ENCODE measurements at places on chromosomes 2 and 18.

DNA sequence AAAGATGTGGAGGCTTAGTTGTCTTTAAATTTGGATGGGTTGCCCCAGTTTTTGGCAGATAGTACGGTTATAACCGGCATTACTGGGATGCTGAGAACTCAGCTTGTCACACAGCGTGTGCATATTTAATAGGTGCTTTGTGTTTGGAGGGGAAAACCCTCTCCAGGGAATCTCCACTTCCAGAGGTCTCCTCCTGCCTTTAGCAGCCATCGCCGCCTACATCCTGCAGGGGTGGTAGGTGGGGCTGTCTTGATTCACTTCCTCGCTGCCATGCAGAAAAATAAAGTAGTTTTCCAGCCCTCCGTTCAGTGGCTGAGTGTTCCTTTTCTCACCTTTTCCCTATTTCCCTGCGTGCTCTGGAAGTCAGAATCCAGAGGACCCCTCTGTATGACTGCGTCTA lies 76.4 kb downstream of the ITGB1BP1 start:
- DNase-seq: no peak

- no peak for DNase-seq
These were observed 685.4 kb upstream of the NRXN1 start for GRCh38 chr2:51717312-51717711.

DNA sequence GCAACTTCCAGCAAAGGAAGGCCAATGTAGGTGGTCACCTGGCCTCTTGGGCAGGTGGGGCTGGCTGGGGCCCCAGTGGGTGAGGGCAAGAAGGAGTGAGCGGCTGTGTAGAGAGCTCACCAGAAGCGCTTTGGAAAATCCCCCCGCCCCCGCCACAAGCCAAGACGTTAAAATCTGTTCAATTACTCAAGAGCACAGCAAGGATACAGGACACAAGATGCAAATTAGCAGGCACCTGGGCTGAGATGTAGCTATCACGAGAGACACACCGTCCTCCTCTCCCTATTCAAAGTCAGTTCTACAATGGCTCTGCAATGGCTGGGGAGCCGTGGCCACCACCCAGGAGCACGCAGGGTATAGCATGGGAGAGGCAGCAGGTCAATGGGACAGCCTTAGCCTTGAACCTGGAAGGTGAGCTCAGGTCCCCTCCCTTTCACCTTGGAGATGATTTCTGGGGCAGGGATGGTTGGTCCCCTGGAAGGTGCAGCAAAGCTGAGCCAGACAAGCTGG lies 38.5 kb upstream of the GPR17 start:
- no peak for DNase-seq

DNA sequence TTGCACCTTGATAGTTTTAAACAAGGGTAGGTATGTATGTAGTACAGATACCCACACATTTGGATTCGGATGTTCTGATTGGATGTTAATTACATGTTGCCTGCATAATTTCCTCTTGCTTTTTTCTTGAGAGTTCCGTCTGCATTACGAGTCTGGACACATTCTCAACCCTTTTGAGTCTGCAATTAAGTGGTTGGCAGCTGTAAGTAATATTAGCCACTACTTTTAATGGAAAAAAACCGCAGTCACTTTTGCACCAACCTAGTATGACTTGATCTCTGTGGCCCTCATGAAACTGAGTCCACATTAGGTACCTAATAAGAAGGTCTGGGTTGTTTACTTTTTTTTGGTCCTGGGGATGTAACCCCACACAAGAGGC lies 217.3 kb downstream of the VAPA start:
- no peak for DNase-seq

GRCh38 chr2:146598791-146599190 lies 1246.0 kb upstream of the ACVR2A start:
- DNase-seq: no peak

DNA sequence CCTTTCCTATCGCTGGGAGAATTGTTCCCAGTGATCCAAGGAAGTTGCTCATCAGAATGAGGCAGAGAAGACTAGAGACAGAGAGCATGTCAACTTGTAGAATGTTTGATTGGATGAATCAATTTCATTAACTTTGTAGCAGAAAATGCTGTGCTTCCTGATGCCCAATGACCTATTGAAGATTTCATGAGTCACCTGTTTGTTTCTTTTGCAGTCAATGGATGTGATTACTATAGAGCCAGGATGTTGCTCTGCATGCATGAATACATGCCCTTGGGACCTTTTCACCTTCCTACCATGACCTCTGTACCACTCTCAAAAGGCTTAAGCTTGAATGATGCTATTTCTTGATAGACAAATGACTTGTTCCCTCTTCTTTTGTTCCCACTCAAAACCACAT lies 23.3 kb downstream of the SCG2 start:
- DNase-seq: no peak

DNA sequence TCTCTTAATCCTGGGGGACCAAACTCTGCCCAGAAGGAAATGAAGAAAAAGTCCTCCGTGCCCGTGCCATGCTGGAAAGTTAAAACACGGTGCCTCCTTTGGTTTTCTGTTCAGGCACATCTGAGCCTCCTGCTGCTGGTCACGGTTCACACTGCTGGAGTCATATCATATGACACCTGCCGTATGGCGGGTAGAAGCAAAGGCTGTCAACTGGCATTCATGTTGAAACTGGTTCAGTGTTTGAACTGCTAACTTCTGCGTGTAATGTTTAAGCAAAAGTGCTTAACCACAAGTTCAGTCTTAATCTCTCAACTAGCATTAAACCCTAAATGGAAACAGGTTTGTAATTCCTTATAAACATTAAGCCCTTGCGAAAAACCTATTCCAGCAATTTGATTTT lies 3.1 kb downstream of the STK39 start:
- DNase-seq: peak; percentile 48

DNA sequence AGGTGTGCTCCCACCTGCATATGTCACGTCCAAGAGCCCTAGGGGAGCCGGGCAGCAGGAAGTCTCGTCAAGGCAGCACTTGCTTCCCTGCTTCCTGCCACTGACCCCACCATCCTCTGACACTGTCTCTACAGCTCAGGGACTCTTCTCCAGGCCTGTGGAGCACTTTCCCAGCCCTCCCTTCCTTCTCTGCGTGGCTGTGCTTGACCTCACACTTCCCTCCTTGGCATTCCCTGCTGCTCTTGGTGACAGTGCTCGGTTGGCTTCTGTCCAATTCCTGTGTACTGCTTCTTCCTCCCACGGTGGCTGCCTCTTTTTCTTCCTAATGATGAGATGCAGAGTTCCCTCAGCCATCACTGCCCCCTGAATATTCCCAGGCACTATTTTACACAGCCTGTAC lies 2.8 kb downstream of the CIDEA start:
- DNase-seq: no peak

DNA sequence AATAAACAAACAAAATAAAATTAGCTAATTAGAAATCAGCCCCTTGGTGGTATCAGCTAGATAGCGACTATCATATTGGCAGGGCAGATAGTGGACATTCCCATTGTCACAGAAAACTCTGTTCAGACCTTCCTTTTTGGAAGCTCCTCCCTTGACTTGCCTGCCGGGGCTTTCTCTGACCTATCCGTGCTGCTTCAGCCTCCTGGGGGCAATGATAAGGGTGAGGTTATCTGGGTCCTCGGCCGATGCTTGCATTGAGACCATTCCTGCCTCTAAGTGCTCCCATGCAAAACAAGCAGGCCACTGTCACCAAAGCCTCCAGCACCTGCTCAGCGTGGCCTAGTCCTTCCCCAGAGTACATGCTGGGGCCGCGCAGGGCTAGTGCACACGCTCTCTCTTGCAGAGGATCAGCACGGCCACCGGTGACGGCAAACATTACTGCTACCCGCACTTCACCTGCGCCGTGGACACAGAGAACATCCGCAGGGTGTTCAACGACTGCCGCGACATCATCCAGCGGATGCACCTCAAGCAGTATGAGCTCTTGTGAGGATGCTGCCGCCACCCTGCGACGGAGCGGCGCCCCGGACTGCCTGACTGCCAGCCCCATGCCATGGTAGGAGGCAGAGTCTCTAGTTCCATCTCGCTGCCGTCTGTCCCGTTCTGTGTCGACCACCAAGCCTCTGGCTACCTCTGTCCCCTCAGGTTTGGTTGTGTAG lies 27.4 kb downstream of the MPPE1 start:
- DNase-seq: no peak

DNA sequence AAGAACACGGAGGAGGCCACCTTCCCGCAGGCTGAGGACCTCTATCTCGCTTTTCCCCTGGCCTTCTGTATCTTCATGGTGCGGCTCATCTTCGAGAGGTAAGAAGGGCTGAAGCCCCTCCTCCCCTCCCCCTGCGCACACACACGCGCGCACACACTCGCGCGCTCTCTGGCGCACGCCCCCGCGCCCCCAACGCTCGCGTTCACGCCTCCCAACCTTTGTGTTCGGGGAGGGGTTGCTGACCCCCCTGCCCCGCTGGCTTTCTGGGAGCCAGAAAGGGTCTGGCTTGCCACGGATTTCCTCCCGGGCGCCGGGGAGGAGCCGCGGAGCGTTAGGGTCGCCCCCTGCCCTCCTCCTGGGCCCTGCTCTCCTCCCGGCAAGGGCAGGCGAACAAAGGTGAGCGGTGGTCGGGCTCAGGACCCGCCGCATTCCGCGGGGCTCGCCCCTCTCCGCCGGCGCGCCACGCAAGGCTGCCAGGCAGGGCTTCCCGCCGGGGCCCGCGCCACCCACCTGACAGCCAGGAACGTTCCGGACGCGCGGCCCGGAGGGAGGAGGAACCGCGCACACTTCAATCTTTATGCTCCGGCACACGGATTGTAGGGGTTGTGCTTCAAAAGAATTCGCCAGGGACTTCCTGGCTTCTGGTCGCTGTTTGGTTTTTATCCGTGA lies 583 bp downstream of the CERS6 start:
- DNase-seq: no peak

DNA sequence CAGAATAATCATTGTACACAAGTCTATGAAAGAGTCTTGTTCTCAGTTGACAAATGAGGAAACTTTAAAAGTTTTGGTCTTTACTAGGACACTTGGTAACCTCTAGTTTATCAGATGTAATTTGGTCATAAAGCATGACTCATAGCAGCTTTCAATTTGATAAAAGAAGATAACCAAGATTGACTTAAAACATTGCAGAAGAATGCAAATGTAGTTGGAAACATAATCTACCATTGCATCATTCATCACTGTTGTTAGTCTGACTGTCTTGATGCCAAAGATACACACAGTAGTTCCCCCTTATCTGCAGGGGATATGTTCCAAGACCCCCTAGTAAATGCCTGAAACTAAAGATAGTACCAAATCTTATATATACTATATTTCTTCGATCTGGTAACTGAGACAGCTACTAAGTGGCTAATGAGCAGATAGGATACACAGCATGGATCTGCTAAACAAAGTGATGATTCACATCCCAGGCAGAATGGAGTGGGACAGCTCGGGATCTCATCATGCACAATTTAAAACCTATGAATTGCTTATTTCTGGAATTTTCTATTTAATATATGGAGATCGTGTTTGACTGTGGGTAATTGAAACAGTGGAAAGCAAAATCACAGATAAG lies 131.4 kb upstream of the CCDC68 start:
- no peak for DNase-seq

DNA sequence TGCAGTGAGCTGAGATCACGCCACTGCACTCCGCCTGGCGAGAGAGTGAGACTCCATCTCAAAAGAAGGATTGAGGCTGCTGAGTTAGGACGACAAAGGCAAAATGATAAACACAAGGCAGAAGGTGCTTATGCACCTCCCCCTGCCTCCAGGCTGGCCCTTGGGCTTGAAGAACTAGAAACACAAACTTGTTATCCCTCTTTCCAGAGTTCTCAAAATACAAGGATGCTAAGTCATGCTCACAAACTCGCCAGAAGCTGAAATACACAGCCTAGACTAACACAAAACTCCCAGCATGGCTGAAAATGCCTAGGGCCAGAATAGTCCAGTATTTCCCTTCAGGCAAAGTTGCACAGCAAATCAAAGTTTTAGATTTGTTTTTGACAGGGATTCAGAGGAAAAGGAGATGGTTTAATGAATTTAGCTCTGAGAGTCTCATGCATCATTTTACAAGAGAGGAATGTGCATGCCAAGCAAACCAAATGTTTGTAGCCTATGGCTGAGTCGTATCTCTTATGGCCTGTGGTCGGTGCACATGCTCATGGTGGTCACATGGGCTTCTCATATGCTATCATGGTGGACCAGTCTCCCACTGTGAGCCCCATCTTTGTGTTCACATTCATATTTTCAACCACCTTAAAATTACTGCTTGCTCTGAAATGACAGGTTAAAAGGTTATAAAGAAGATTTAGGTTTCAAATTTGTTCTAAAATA lies 16.2 kb upstream of the MREG start:
- DNase-seq: no peak

DNA sequence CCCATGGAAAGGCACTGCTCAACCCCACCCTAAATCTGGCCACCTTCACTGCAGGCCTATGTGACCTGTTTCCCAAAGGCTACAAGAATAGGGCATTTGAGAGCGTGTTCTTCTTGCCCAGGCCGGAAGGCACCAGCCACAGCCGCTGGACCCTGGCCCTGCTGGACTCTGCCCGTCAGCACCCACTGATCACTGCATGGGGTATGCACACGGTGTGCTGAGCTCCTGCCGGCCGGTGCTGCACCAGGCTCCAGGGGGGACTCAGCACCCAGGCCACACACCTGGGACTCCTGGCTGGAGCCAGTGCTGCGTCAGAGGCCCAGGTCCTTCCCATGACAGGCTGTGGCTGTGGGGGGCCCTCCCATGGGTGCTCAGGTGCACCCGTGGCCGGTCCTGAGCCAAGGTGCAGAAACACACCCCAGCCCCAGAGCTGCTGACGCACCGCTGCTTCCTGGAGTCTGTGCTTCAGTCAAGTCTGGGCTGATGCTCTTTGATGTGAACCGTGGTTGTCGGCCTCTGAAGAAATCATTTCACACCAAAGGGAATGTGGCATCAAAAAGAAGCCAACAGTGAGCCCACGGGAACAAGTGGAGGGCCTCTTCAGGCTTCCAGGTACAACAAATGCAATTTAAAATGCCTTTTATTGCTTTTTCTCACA lies 6.5 kb downstream of the KCNG2 start:
- DNase-seq: no peak

GRCh38 chr18:41989508-41989907 lies 34.5 kb downstream of the PIK3C3 start:
- no peak for DNase-seq

- no peak for DNase-seq
These were observed 72.3 kb upstream of the CPO start for GRCh38 chr2:206867006-206867405.

Measured in CD4-positive, alpha-beta T cell treated with Interleukin-12 subunit alpha and Interleukin-12 subunit beta, for 1 hour (primary cell).